ENCODE measurements at places on chromosomes 13 and 19.

- no peak for DNase-seq
These were observed 38.9 kb downstream of the TEX29 start for GRCh38 chr13:111359237-111359915.

- DNase-seq, result no peak
These were observed 231.7 kb upstream of the MIR17HG start for GRCh38 chr13:91115776-91116175.

DNA sequence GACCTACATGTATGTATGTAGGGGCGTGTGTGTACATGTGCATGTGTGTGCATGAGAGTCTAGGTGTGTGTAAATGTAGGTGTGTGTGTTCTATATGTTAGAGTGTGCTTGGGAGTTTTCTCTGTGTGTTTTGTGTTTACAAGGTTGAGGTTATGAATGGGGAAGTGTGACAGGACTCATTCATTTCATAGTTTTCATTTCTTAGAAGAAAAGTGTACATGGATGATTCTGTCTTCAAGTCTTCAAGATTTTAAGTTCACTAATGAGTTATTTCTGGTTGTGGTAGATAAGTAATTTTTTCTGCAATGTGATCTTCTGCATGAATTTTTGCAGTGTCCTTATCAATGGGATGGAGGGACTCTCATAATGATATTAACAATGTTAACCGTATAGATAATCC, 118.2 kb upstream of the SLC10A2 start:
- DNase-seq, result no peak

GRCh38 chr13:31015199-31015598, 82.7 kb downstream of the TEX26 start:
- DNase-seq, result no peak

DNA sequence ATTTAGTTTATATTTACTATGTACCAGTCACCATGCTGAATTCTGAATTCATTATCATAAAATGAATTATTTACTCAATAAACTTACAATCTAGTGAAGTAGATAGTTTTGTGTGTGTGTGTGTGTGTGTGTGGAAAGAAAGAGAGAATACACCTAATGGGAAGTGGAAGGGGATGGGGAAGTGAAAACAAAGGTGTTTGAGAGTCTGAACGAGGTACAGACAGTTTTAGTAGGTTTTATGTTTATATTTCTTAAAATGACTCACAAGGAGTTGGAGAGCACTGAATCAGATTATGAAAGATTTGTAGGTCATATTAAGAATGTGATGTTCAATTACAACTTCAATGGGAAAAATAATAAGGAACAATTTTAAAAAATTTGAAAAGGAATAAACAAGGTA, 1753.0 kb downstream of the SLITRK1 start:
- no peak for DNase-seq

- DNase-seq, result no peak
These were observed 132.2 kb downstream of the EFNB2 start for GRCh38 chr13:106403280-106403679.

- DNase-seq, result no peak
These were observed 31.9 kb upstream of the ZNF83 start for GRCh38 chr19:52670046-52670445.

DNA sequence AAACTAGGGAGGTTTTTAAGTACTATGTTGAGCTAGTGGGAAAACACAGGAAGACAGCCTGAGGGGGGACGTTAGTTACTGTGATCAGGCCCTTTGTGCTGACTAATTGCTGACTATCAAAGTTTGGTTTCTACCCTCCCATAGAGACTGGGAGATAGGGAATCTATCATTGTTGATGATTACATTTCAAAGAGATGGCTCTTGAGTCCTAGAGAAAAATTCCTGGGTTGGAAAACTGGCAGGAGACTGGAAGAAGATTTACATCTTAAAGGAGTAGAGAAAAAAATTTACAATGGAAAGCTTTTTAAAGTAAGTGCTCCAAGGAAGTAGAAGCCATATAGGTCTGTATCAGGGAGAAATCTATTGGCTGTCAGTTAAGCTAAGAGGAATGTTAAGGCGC, 522.0 kb upstream of the KLHL1 start:
- no peak for DNase-seq

DNA sequence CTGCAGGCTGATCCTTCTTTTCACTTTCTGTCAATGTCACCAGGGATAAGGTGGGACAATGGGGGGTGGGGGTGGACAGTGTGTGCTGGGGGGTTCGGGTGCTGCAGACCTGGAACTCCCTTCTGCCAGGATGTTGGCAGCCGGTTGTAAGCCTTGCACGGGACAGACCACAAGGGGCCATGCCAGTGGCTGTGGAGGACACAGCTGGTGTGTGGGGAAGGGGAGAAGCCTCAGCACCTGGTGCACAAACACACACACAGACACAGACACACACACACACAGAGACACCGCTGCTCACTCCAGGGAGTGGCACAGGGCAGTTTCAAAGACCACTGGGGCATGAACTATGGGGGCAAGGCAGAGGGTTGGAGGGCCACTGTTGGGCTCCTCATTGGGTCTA, 3.6 kb downstream of the F2RL3 start:
- DNase-seq, result no peak

- no peak for DNase-seq
These were observed 16.9 kb upstream of the SPIB start for GRCh38 chr19:50401605-50402450.

- no peak for DNase-seq
These were observed 33.0 kb upstream of the SGCG start for GRCh38 chr13:23147827-23148226.

- DNase-seq, result no peak
These were observed 23.4 kb downstream of the CCNE1 start for GRCh38 chr19:29834991-29835846.

GRCh38 chr19:33221638-33222037, 4.0 kb downstream of the SLC7A10 start:
- DNase-seq, result no peak

DNA sequence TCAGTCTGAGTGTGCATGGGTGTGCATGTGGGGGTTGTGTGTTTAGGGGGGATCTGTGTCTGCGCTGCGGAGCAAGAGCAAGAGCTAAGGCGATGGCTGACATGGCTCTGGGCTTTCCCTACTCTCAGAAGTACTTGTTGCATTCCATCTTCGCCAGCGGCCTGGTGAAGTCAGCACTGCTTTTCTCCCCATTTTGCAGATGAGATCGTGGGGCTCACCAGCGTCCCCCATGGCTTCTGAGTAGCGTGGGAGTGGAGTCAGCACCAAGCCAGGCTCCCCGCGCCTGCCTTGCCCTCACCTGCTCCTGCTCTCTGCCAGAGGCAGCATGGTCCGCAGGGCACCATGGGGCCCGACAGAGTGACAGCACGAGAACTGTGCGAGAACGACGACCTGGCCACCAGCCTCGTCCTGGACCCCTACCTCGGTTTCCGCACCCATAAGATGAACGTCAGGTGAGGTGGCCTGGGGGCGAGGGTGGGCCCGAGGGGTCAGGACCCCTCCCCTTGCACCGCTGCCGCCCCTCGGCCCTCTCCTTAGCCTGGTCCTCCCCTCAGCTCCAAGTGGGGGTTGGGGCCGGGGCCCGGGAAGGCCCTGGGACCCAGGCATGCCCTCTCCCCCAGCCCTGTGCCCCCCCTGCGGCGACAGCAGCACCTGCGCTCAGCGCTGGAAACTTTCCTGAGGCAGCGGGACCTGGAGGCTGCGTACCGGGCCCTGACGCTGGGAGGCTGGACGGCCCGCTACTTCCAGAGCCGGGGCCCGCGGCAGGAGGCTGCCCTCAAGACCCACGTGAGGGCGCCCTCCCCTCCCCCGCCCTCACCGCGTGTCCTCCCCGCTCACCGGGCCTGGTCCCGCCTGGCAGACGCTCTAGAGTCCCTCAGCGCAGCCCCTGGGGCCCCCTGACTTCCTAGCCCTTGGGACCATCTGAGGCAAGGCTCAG, 2.2 kb downstream of the KMT5C start:
- no peak for DNase-seq

- no peak for DNase-seq
These were observed 365.4 kb downstream of the ITGBL1 start for GRCh38 chr13:101817898-101818297.

GRCh38 chr13:21232196-21232595, 55.7 kb downstream of the MRPL57 start:
- DNase-seq, result no peak

DNA sequence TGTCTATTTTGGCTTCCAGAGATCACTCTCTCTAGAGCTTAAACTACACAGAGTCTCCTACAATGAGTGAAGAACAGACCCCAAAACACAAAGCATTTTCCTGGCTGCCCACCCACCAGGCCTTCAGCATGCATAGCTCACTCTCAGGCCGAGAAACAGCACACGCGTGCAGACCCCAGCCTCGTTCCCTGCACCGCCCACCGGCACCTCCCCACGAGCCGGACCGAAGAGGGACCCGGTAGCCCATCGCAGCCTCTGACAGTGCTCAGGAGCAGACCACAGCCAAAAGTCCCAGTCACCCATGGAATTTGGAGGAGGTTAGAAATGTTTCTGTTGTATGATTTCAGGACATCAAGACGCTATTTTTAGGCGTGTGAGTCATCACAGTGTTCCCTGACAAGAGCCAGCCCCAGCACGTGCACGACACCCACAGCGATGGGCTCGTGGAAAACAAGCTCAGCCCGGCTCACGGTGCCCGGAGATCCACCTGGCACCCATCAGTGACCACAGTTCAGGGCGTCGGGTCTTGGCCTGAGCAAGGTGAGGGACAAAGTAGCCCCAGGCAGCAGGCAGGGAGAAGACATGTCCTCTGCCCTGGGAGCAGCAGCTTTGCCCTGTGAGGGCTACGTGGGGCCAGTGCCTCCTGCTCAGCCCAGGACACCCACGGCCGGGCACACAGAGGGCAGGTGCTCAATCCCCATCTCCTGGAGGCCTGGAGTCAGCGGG, 50.1 kb upstream of the SPACA7 start:
- no peak for DNase-seq

GRCh38 chr13:83557845-83558244, 324.4 kb downstream of the SLITRK1 start:
- DNase-seq, result no peak

DNA sequence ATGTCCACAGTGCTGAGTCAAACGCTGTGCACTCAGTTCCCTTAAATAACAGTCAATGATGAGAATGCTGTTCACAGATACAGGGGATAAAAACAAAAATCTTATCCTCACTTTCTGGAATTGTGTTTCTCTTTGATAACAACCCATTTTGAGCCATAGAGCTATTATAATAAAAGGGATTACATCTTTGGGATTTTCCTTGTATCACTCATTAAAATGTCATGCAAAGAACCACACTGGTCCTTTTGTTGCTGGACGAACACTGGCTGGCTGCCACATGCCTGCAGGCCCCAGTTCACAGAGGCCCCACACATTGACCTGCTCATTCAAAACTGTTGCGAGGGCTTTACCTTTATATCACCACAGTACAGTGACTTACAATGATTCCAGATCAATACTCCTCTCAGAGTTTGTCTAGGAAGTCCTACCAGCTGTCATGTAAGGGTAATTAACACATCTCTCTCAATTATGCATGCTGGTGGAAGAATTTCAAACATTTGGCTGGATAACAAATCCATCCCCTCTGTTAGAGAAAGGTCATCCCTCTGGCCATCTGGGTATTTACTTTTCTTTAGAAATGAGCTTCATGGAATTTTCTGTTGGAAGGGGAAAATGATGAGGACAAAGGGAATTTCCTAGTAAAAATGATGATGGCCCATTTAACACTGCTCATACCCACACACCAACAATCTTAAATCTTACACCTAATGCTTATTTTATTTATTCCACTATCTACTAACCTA, 85.9 kb downstream of the MBNL2 start:
- no peak for DNase-seq

DNA sequence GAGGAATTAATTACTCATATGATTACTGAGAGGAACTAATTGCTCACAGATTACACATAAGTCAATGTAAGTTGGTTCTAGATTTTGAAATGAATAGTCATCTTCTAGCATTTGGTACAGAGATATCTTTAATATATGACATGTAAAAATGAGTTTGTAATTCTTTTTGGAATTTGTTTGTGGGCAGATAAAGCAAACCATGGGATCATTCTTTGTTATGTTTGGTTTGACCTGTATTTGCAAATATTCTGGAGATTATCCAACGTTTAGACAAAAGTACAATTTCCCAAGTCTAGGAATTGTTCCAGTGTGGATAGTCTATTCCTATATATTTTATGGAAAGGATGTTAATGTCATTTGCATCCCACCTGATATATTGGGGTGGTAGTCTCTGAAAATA, 309.6 kb upstream of the EDNRB start:
- DNase-seq, result no peak

DNA sequence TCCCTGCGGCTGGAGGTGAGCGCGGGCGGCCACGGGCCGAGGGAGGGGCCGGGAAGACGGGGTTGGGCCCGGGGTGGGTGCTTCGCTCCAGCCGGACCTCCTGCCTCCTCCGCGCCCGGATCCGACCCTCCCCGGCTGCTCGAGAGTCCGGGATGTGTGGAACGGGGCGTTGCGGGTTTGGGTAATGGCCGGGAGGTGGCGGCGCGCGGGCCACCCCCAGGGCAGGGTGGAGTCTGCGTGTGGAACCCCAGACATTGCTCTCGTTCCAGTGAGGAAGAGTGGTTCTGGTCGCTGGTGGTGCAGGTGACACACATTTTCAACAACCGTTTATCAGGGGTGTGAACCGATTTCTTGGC, 38.8 kb downstream of the ARHGEF7 start:
- no peak for DNase-seq

- peak; percentile 45 for DNase-seq
These were observed 36.7 kb upstream of the C13orf46 start for GRCh38 chr13:114010401-114011101.

GRCh38 chr19:34320277-34320676, 44.7 kb upstream of the GPI start:
- no peak for DNase-seq

GRCh38 chr19:12784394-12784870, 6.9 kb upstream of the JUNB start:
- peak; percentile 47 for DNase-seq

GRCh38 chr19:41156207-41156606, 36.8 kb upstream of the CYP2S1 start:
- DNase-seq, result no peak

DNA sequence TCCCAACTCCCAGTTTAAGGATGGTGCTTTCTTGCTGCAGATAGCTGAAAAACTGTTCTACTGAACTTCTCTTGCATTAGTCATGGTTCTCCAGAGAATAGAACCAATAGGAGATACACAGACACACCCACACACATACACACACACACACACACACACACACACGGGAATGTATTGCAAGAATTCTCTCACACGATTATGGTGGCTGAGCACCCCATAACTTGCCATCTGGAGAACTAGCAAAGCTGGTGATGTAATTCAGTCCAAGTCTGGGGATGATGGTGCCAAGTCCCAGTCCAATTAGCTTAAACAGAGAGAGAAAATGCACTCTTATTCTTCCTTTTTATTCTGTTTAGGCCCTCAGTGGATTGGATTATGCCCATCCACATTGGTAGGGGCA, 643.9 kb downstream of the DIAPH3 start:
- no peak for DNase-seq

- no peak for DNase-seq
These were observed 3.5 kb upstream of the DOCK6 start for GRCh38 chr19:11265785-11266236.

DNA sequence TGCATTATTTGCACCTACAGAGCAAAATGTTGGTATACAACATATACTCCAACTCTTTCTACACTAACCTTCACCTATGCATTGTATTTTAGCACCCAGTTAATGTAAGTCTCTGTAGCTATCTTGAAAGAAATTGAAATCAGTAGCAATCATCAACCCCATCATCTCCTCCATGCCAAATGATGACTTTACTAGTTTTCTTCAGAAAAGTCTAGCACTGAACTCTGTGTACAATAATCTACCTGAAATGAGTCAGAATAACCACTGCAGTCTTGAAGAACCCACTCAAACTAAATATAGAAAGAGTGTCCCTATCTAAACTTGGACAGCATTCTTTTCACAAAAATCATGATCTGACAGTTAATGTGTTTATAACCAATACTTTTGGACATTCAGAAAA, 9.8 kb downstream of the IRS2 start:
- no peak for DNase-seq

All from activated naive CD4-positive, alpha-beta T cell treated with anti-CD3 and anti-CD28 coated beads, Interleukin-2, amount 10 ng/mL, durations not matched to agents 7 days and 5 days (primary cell).